ENCODE measurements at places on chromosomes 7 and 10.

DNA sequence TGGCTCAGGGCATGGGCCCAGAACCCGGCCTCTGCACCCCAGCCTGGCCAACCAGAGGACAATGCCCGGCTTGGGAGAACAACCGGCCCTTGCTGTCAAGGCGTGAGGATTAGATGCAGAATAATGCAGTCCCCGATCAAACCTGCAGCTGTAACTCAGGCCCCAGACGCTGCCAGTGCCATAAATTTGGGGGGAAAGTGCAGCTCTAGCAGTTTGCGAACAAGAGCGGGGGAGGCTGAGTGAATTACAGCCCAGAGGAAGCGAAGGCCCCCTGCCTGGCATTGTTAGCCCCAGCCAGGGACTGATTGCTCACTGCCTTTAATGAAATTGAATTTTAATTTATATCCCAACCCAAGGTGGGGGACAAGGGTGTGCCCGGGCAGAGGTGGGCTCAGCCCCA lies 38.0 kb upstream of the GNA12 start:
- no peak for DNase-seq

DNA sequence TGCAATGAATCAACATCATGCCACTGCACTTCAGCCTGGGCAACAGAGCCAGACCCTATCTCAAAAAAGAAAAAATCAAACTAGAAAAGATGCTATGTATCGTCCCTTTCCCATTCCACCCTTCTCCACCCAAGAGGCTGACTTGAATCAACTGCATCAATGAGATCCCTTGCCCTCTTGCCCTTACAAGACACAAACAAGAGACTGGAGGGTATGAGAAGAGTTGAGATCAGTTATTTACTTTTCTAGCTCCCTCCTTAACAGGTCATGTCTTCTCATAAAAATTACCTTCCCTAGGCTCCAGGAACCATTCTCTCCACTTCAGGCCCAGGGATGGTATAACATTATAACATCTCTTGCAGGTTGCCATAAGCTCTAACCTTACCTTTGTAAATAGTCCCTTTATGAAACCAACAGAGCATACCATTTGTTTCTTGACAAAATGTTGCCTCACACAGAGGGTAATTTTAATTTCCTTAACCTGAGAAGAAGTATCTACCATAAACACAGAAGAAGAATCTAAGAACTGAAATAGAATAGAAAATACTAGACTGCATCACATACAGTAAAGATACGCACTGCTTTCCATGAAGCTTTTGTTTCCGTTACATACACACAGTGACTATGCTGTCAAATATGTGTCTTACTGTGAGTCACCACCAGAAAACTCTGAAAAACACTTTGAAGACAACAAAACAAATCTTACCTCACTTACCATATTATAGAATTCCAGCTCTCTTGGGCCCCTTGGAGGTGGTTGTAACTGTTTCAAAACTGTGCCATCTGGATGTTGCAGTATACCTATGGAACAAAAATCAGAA lies 30.5 kb downstream of the IPMK start:
- no peak for DNase-seq

- DNase-seq: no peak
These were observed 179.6 kb upstream of the GALNT17 start for GRCh38 chr7:70952311-70952710.

- DNase-seq: no peak
These were observed 314.9 kb upstream of the AUTS2 start for GRCh38 chr7:69283421-69283820.

DNA sequence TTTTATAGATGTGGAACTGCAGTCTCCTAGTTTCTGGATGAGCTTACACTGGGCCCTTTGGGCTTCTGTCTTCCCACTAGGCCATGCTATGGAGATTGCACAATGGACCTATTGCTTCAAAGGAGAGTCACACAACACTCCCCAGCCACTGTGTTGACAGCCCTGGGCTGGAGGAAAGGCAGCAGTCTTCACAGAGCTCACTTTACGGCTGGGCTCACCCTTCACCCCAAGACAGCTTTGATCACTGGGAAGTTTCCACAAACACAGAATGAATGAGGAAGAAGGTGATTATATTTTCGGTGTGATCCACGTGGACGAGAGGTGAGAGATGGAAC lies 92.7 kb upstream of the GDF10 start:
- no peak for DNase-seq

- DNase-seq: no peak
These were observed 90.9 kb downstream of the DLG5 start for GRCh38 chr10:77835669-77836086.

DNA sequence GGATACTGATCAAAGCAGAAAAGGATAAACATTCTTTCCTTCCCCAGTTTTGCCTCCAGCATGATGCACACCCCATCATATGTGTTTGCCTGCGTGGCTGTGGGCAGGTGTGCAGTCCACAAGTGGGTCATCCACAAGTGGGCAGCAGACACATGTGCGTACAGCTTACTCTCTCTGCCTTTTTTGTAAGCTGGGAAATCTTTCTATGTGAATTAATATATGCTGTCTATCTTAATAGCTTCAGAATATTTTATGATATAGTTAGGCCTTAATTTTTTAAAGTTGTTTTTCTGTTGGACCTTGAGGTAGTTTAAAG lies 80.1 kb downstream of the INPP5A start:
- DNase-seq: no peak

GRCh38 chr10:117186832-117187615 lies 10.3 kb upstream of the KCNK18 start:
- DNase-seq: no peak

DNA sequence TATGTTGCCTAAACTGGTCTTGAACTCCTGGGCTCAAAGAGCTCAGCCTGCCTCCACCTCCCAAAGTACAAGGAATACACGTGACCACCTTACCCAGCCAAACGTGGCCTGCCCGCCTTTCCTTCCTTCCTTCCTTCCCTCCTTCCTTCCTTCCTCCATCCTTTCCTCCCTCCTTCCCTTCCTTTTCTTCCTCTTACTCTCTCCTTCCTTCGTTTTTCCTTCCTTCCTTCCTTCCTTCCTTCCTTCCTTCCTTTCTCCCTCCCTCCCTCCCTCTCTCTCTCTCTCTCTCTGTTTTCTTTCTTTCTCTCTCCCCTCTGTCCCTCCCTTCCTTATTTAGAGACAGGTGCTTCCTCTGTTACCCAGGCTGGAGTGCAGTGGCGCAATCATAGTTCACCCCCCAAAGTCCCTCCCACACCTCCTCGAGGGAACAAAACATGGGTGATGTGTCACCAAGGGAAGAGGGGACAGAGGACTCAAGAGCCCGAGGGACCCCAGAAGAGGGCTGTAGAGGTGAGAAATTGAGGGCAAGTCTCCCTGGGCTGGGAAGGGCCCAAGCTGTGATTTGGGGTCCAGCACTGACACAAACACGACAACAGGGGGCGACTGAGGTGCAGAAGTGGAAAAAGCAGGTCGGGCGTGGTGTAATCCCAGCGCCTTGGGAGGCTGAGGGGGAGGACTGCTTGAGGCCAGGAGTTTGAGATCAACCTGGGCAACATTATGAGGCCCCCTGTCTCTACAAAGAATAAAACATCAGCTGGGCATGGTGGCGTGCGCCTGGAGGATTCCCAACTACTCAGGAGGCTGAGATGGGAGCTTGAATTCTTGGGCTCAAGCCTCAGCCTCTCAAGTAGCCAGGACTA lies 28.1 kb downstream of the EPHB4 start:
- peak; percentile 19 for DNase-seq

- no peak for DNase-seq
These were observed 30.5 kb downstream of the EBF3 start for GRCh38 chr10:129933456-129934092.

DNA sequence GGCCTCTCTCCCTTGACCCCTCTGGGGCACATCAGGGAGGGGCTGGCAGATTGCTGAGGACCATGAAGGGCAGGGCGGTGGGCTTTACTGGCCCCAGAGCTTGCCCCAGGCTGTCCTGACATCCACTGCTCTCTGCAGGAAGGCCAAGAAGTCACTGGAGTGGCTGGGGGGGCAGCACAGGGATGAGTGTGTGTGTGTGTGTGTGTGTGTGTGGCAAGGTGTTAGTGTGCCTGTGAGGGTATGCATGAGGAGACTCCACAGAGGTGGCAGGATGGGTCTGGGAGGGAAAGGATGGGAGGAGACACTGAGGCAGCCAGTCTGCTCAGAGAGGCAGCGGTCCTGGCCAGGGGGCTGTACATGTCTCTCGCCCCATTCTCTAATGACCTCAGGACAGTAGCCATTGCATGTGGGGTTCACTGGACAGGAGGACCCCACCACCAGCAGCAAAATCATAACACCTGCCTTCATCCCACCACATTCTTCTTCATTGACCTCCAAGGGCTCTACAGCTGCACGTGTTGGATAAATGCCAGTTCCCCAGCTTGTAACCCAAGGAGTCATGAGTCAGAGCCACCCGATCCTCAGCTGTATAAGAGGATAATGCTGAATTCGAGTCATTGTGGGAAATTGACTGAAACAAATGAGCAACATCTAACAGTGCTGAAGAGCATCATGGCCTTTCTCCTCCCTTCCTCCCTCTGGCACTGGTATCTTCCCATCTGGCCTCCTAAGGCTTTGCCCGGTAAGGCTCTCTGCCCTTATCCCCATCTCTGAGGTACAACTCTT lies 720.5 kb downstream of the GRID1 start:
- DNase-seq: no peak

- no peak for DNase-seq
These were observed 195.3 kb upstream of the AHR start for GRCh38 chr7:17103170-17103569.

GRCh38 chr10:49611166-49611815 lies 1.2 kb downstream of the SLC18A3 start:
- no peak for DNase-seq

- DNase-seq: no peak
These were observed 135.9 kb downstream of the CUX1 start for GRCh38 chr7:101953248-101953819.

GRCh38 chr10:65968871-65969270 lies 957.0 kb upstream of the LRRTM3 start:
- DNase-seq: no peak

GRCh38 chr7:91929463-91929862 lies 11.2 kb upstream of the AKAP9 start:
- no peak for DNase-seq

GRCh38 chr10:11170993-11171851 lies 153.6 kb downstream of the CELF2 start:
- peak; percentile 49 for DNase-seq

DNA sequence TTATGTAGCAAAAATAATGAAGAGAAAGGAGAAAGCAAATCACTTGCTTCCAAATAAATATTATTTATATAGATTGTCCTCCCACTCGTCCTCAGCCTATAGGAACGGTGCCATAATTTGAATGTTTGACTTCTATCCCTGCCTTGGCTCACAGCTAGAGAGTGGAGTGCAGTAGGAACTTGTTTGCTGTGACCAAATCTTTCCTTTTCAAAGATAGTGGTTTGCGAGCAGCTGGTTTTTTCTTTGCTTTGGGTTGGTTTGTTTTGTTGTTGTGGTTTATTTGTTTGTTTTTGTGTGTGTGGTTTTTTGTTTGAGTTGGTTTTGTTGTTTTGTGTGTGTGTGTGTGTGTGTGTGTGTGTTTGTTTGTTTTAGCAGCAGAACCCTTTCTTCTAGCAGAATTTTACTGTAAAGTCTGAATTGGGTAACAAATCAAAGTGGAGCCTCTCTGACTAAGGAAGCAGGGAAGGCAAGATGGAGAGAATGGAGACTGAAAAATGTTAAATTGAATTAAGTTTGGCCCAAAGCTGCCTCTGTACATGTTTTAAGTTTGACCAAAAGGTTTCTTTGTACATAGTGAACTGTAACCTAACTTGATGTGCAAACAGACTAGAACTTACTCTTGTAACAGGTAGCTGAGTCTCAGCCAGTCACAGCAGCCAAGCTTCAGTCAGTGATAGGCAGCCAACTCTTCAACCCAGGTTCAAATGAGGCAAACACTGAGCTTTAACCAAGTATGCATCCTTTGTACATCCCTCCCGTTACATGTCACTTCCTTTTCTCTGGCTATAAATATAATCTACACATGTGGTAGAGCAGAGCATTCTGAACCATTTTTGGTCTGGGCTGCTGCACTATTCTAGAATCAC lies 149.5 kb upstream of the LRGUK start:
- no peak for DNase-seq

DNA sequence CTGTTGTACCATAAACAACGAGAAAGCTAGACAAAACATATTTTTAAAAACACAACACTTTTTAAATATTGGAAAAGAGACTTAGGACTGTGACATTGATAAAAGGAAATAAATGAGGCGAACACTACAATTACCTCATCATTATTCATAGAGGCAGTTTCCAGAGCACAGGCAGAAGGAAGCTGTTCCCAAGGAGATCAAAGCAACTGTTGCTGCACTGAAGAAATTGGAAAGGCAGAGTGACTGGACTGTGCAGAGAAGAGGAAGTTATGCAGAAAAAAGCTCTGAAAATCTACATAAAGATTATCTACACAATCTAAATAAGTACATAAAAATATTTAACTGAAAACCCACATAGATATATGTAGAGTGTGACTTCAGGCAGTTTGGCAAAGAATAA lies 32.8 kb downstream of the MYO3A start:
- DNase-seq: no peak

DNA sequence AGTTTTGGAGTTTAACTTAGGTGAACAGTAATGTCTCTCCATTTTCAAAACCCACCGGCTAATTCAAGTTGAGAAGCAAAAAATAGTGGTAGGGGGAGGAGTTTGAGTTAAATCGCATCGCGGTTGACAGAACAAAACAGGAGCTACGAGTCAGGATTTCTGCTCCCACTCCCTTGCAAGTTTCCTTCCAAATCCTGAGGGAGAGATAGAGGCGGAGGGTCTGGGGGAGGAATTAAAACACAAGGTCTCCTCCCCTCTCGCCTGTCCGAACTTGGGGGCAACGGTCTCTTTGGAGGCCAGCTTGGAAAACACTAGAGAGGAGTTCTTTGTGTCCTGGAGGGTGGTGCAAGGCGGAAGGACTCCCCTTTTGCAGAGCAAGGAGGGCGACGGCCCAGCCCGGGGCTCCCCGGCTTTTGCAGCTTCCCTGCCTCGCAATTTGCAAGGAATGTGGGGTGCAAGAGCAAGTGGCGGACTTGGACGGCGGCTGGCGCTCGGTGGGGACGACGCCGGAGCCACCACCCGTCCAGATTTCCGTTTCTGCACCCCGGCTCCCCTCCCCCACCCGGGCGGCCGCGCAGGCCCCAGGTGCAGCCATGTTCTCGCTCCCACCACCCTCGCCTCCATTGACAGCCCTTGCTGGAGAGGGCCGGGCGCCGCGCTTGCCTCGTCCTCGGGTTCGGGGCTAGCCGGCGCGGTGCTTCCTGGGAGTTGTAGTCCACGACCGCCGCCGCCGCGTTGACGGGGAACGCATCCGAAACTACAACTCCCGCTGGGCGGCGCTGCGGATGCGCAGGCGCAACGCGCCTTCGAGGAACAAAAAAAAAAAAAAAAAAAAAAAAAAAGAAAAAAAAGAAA lies 454 bp upstream of the GTF2I start:
- DNase-seq: peak; percentile 98

DNA sequence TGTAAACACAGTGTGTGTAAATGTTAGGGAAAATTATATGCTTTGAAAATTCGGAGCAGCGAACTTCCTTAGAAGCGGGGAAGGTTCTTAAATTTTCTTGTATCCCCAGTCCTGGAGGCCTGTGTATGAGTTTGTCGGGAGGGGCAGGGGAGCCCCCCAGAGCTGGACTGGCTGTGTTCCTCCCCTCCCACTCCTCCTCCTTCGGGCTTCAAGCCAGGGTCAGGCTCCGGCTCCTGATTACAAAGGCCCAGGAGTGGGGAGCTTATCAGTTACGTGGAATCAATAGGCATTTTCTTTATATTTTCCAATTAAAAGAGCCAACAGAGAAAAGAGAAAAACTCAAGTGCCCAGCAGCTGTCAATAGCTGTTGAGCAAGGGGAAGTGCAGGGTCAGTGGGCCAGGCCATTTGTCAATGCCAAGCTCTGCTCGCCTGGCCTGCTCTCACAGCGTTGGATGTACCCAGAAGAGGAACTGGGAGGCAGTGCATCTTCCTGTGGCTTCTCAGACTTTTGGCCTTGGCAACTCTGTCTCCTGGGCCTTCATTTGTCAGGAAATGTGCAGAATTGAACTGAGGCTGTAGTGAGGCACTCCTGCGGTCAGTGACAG lies 156.9 kb upstream of the PCBD1 start:
- DNase-seq: peak; percentile 73
